Fibroblast of skin of left biceps (primary cell): ENCODE measurements at places on chromosomes 16 and 17.
A peak's percentile ranks its signal among the peaks of the same experiment; 100 is the strongest.

DNA sequence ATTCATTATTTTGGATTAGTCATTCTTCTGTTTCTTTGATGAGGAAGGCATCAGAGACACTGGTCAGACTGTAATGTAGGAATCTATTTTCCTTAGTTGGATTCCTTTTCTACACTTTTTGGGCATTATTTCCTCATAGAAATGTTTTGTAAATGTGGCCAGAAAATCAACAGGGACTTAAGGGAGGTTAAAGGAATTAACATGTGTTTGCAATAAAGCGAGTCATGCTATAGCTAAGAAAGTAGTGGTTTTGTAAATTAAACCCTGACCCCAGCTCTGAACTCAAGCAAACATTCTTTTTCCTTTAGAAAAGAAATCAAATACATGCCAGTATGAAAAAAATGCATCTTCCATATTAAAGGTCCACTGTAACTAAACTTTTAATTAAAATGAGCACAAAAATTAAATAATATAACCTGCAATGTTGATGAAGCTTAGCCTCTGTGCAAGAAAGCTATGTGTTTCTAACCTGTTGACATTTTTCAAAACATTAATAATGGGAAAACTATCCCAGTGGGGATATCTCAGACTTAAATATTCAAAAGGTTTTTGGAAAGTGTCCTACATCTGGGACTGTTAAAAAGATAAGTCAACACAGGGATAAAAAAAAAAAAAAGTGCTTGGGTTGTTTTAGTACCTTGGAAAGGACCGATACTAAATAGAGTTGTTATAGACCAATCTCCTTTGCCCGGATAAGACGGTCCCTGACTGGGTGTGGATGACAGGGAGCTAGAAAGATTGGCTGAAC, 428.0 kb downstream of the CA10 start:
- DNase-seq = peak; percentile 1

DNA sequence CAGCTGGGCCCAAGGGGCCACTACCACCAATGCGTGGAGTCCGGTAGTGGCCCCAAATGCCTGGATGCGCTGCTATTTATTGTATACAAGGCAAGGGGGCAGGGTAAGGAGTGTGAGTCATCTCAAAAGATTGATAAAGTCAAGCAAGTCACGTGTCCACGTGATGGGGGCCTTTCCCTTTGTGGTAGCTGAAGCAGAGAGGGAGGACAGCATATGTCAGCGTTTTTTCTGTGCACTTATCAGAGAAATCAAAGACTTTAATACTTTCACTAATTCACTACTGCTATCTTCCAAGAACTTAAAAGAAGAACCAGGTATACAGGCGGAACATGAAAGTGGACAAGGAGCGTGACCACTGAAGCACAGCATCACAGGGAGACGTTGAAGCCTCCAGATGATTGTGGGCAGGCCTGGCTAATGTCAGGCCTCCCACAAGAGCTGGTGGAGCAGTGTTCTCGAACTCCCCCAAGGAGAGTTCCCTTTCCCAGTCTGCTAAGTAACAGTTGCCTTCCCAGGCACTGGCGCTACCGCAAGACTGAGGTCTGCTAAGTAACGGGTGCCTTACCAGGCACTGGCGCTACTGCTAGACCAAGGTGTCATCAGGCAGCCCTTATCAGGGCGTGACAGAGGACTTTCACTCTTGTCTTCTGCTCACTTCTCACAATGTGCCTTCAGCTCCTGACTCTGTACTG, 10.8 kb upstream of the ASB16 start:
- DNase-seq = no peak

GRCh38 chr16:13630374-13630773, 289.6 kb upstream of the ERCC4 start:
- DNase-seq = no peak

DNA sequence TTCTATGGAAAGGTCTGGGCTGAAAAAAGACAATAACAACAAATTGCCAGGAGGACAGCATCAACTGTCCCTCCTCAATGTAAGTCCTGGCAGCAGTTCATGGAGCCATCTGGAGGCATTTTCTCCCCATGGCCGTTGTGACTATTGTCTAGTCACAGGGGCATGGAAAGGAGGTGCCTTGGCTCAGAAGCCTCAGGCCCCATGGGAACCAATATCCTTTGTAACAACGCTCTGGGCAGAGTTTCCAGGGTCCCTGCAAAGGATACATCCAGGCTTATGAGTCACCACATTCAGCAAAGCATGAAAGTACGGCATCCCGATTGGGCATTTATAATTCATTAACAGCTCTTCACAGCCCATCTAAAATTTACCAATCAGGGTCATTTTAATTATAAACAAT, 85.2 kb downstream of the GLG1 start:
- DNase-seq = no peak

DNA sequence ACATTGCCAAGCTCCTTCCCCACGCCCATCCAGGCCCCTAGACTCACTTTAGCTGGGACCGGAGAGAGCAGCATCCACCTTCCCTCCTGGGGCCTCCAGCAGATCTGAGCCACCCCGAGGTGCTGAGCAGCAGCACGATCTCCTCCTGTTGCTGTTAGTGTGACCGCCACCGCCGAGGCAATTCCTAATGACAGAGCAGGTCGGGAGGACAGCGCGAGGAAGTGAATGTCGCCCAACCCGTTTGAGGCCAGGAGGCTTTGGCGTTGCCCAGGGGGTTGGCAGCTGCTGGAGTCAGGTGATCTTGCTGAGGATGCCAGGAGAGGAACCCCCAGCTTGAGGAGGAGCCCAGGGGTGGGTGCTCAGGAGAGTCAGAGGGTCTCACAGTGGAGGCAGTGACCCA, at the start of gene RNF222:
Gene RNF222 (minus strand): TSS at position 192 of the 400 bp plus-strand sequence. CDS start 4,366 bp downstream, outside the sequence.
- no peak for DNase-seq

- DNase-seq = no peak
These were observed 14.5 kb upstream of the PITPNM3 start for GRCh38 chr17:6570731-6571451.

- DNase-seq = no peak
These were observed 3.8 kb downstream of the ARL4D start for GRCh38 chr17:43402567-43402966.

- DNase-seq = peak; percentile 90
These were observed 2.5 kb downstream of the CAPNS2 start for GRCh38 chr16:55569025-55569424.

GRCh38 chr17:42329025-42329976, 41.0 kb downstream of the STAT5A start:
- DNase-seq = no peak

DNA sequence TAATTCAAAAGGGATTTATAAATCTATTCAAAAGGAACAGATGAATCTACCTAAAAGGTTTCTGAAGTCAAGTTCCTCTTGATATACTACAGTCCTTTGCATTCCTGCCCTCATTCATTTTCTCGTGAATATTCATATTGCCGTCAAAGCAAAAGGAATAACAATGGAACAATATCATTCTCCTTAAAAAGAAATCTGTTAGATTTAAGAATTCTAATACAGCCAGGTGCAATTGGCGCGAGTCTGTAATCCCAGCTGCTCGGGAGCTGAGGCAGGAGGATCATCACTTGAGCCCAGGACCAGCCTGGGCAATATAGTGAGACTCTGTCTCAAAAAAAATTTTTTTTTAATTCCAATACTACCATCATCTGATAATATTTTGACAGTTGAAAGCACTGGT, 130.3 kb downstream of the BRIP1 start:
- no peak for DNase-seq

DNA sequence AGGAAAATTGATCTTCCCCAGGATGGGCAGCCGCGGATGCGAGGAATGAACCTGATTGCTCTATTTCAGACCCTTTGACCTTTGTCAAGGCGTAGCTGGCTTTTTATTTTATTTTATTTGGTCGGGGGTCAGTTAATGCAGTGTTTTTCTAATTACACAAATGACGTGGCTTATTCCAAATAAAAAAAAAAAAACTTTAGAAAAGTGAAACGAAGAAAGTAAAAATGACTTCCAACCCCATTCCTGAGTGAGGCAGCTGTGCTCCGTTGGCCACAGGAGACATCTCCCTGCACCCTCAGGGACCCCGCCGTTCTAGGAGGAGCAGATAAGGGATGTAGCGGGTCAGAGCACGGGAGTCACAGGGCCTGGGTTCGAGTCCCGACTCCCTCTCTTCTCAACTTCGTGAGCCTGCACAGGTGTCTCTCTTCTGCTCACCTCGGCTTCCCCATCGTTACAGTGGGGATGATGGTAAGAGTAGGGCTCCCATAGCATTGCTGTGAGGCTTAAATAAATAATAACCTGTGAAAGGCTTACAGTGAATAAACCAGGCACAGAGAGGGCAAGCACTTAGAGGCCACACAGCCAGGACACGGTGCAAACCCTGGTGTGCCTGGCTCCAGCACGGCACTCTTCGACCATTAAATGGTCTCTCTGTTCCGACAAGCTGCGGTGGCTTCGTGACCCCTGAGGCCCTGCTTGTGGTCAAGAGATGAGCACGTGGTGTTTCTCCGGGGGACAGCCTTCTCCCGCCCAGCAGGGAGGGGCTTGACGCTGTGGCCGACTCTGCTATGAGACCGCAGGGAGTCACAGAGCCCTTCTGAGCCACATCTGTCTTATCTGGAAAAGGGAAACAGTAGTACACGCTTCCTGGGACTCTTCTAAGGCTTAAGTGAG, 10.2 kb downstream of the FOXF1 start:
- no peak for DNase-seq

GRCh38 chr16:10121491-10121890, 60.7 kb downstream of the GRIN2A start:
- no peak for DNase-seq

DNA sequence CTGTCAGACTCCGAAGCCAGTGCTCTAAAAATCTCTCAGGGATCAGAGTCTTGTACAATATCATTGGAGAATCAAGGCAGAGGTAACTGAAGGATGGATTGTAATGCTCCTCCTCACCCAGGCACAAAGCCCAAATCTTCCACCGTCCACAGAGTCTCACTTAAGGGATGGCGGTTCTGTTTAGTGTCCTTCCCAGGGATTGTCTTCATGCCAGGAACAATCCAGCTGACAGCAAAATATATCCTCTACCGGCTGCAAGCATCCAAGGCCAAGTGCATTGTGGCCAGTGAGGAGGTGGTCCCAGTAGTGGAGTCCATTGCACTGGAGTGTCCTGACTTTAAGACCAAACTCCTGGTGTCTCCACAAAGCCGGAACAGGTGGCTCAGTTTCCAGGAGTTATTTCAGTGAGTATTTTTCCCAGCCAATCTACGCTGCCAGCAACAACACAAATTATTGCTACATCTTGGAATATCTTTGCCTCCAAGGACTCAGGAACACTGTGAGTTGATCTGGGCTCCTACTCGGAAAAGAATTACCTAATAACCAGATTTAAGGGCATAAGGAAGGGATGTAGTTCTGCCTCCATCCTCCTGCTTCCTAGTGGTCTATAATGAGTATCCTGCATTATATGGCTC, 13.9 kb upstream of the ACSM1 start:
- no peak for DNase-seq

GRCh38 chr17:76841776-76842405, 26.3 kb upstream of the MGAT5B start:
- no peak for DNase-seq

- DNase-seq = no peak
These were observed 38.1 kb upstream of the CCL1 start for GRCh38 chr17:34401165-34401564.

- no peak for DNase-seq
These were observed 156.6 kb downstream of the GSG1L start for GRCh38 chr16:27906883-27907282.

DNA sequence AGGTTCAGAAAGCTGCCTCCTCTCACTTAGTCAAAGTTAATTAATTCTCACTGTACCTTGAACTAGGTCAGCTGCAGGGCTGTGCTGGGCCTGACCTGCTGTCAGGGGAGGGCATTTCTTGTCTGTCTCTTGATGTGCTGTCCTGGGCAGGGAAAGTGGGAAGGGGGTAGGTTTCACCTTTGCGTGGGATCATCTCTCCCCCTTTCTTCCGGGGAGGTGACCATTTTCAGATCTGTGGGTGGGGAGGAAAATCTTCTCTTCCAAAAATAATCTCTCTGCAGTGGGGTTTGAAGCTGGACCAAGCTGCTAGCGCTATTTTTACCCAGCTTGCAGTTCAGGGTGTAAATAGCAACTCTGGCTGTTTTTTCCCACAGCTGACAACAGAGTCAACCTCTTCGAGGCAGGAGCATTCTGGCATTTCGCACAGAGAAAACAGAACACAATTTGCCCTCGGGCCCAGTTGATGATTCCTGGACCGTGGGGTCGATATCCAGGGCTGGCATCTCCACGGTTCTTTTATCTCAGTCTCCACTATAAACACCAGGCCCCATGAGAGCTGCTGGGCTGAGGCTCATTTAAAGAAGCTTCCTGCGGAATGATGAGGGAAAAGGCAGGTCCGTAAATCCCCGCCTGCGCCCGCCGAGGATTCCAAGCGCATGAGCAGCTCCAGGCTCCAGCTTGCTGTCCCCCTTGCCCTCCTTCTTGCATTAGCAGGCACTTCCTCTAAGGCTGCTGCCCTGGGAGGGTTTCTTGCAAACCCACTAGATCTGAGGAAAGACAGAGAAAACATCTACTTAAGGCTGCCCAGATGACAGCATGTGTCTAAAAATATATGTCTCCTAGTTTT, 93.9 kb downstream of the YPEL2 start:
- DNase-seq = no peak

DNA sequence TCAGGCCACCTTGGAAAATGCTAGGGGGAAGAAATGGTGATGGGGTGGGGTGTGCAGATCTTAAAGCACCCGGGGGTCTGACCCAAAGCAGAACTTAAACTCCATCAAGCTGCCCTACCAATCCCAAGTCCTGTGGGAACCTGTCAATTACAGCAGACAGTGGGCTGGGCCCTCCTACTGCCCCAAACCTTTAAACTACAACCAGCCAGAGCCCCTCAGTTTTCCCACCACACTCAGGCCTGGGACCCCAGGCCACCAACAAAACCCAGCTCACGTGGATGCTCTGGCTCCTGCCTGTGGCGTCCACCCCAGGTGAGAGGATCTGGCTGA, 2.7 kb downstream of the MYO18A start:
- DNase-seq = no peak

GRCh38 chr17:28846231-28846630, 3.6 kb upstream of the FAM222B start:
- no peak for DNase-seq

DNA sequence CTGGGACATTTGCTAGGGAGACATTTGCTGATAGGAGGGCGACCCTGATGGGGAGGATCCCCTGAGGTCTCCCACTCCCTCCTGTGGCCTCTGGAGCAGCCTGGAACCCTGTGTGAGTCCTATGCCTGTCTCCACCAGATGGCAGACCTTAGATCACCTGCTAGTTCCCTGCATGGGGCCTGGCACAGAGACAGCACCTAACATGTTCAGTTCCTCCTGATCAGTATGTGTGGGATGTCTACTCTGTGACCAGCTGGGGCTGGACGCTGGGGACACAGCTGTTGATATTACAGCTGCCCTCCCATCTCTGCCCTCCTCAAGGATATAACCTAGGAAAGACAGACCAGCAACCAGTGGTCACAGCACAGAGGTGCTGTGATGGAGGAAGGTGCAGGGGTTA, 1.1 kb upstream of the ADCY7 start:
- no peak for DNase-seq

DNA sequence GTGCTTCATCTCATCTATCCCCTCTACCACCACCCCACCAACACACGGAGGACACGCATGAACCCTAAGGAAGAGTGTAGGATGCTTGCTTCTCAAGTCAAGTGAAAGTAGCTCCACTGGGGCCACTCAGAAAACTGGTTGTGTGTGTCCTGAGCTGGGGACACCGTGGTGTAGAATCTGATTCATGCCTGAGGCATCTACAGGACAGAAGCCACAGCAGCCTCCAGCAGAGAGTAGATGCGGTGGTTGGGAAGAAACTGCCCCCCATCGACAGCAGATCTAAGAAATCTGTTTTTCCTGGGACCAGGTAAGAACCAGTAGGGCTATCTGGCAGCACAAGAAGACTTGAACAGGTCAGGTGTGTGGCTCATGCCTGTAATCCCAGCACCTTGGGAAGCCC, 51.9 kb upstream of the HLF start:
- no peak for DNase-seq
